A549 treated with GW870086 at 1 μM for 4 hours (cell line): ENCODE measurements at places on chromosomes 5 and 9. TPM values are rescaled to one million over a fixed set of nuclear protein-coding genes. Genes with fewer than 3 reads are reported as not detected.

Gene DNAH5
- 0.88 to 1.8 TPM (median 1.5 TPM) in 5 replicates for total RNA-seq

Gene CCDC192
- not detected in 5 replicates for total RNA-seq

Gene HMMR
- 19.2 to 28.1 TPM (median 24.0 TPM) in 5 replicates for total RNA-seq

Gene PTGES
- total RNA-seq: 172 to 205 TPM (median 174 TPM) in 5 replicates

Gene DOK3
- 2.4 to 5.6 TPM (median 4.3 TPM) in 5 replicates for total RNA-seq

Gene MARCOL
- total RNA-seq: not detected in 5 replicates
